ENCODE measurements at places on chromosomes 2 and 18. TPM values are rescaled to one million over a fixed set of nuclear protein-coding genes. Genes with fewer than 3 reads are reported as not detected.

Gene MPP4
- not detected for total RNA-seq

Gene TWIST2
- not detected for total RNA-seq

Gene FEV
- total RNA-seq: not detected

Gene DYTN
- not detected for total RNA-seq

Gene FAM228B
- total RNA-seq: 6.0 TPM

Gene DTNA
- not detected for total RNA-seq

Gene FRZB
- total RNA-seq: not detected

Gene HOXD8
- not detected for total RNA-seq

DNA sequence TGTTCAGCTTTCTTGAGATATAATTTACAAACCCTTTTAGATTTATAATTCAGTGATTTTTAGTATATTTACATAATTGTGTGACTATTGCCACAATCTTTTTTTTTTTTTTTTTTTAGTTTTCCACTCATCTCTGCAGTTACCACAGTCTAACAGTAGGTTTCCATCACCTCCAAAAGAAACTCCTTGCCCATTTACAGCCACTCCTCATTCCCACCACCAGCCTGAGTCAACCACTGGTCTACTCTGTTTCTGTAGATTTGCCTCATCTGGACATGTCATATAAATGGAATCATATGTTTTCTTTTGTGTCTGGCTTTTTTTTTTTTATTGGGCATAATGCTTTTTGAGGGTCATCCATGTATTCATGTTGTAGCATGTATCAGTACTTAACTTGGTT, 16.1 kb downstream of the MTX2 start:
- DNase-seq: no peak

DNA sequence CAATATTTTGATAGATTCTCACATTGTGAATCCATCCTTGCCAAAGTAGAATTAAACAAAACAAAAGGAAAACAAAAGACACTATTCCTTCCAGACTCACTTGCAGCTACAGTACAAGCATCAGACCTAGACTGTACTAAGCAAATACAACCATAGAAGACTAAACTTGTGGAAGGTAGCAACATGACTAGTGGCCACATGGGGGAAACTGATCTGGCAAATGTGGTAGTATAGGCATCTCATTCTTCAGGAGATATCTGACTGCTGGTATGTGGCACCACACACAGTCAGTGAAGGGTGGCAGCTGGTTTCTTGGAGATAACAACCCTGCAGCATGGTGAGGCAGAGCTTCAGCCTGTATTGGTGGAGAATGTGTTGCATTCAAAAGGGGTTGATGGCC, 81.0 kb upstream of the ACVR2A start:
- no peak for DNase-seq

DNA sequence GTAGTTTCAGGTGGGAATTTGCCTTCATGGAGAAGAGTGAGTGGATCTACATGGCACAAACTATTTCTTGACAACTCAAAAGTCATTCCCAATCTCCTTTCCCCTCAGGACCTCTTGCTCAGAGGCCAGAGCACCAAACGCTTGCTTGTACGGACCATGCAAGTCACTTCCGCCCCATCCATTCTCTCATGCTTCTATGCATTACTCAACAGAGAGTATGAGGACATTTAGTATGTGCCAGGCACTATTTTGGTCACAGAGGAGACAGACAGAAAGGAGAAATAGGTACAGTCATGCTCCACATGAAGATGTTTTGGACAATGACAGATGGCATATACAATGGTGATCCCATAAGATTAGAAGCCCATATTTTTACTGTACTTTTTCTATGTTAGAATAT, 117.5 kb downstream of the ACTR3 start:
- DNase-seq: no peak

DNA sequence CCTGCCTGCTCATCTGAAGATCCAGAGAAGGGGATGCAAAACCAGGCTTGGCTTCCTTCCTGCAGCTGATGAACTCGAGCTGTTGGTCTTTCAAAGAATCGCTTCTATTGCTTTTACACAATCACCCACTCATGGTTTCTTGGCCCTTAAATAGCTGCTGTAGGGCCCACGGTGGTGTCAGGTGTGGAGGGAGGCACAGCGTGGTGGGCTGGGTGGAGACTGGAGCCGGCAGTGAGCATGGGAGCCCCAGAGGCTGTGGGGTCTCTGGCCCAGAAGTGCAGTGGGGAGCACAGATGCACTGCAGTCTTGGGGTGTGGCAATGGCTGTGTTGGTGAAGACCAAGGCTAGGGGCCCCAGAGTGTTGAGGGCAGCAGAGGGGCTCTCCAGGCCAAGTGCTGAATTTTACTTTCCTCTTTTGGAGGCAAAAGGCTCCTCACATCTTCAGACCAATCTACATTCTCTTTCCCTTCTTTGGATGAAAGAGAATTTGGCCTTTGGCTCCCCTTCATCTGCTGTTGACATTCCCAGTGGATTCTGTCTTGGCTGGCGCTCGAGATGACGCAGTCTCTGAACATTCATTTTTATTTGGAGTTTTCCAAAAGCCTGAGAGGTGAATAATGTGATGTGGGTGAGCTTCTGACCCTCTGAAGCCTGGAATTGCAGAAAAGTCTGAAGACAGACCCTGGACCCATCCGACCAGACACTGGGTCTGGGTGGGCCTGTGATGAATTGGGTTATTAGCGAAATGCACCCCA, 70.1 kb upstream of the ASB18 start:
- DNase-seq: no peak

- DNase-seq: no peak
These were observed 31.4 kb upstream of the IGFBP2 start for GRCh38 chr2:216601632-216602409.

DNA sequence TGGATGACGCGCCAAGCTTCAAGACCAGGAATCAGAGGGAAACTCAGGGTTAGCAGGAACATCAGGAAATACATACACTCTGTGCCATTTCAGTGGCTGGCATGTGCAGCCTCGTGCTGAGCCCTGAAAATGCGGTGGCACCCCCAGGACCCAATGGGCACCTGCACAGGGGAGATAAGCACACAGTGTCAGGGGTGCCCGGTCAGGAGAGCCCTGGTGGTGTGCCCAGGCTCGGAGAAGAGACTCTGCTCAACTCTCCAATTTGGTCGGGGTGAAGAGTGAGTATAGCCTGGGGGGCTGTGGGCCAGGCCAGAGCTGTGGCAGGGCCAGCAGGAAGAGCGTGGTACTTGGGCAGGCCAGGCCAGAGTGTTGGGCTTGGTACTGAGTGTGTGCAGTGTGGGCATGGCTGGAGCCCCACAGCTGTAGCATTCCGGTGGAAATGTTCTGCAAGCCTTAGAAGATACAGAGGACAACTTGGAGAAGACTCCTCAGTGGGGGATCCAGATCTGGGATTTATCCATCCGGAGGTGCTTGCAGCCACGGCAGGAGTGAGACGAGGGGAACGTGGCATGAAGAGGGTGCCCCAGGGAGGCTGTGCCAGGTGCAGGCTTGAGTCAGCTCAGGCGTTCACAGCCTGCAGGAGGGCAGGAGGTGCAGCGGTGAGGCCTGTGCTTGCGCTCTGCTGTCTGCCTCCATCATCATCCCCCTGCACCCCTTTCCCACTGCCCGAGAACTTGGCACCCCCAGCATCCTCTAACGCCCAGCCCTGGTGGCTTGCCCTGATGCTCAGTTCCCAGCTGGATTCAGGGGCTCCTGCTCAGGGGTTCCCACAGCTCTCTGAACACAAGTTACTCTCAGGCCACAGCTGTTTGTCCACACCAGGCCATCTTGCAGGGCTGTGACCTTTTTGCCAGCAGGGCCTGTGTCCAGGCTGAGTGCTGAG, 451.7 kb upstream of the HS6ST1 start:
- DNase-seq: no peak

- no peak for DNase-seq
These were observed 224.4 kb downstream of the ZNF385B start for GRCh38 chr2:179636995-179637394.

DNA sequence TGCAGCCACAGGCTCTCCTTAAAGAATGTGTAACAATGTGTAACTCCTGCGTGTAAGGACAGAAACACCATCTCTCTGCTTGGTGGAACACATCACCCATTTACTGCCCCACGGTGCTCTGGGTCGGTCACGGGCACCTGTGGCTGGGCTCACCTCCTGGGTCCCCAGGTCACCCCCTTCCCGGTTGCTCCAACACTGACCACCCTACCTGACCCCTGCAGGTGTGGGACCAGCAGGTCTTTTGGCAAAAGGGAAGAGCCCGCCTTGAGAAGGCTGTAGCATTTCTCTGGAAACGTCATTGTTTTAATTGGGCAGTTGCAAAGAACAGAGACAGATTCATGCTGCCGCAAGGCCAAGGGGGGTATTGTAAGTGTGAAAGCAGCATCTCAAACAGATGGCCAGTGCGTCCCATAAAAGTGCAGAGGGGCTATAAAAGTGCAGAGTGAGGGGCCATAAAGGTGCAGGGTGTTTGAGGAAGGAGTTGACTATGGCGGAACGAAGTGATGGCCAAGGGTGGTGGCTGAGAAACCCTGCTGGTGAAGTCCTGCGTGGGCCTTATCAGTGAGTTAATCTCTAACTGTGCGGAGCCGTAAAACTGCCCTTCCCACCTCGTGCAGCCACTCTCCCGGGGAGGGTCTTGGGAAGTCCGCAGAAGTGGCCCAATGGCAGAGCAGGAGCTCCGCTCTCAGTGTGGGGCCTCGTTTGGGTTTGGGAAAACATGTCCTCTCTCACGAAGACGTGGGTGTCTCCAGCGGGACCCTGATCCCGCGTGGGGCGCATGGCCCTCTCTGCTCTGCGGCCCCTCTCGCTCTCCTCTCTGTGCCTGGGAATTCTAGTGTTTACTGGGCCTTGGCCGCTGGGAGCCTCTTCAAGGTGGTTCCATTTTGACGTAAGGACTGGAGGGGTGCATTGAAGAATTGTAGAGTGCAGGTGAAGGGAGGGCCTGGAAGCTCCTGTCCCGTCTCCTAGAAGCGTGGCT, 13.7 kb upstream of the NEU4 start:
- no peak for DNase-seq

- DNase-seq: no peak
These were observed 165.1 kb upstream of the NDUFV2 start for GRCh38 chr18:8937160-8938094.

DNA sequence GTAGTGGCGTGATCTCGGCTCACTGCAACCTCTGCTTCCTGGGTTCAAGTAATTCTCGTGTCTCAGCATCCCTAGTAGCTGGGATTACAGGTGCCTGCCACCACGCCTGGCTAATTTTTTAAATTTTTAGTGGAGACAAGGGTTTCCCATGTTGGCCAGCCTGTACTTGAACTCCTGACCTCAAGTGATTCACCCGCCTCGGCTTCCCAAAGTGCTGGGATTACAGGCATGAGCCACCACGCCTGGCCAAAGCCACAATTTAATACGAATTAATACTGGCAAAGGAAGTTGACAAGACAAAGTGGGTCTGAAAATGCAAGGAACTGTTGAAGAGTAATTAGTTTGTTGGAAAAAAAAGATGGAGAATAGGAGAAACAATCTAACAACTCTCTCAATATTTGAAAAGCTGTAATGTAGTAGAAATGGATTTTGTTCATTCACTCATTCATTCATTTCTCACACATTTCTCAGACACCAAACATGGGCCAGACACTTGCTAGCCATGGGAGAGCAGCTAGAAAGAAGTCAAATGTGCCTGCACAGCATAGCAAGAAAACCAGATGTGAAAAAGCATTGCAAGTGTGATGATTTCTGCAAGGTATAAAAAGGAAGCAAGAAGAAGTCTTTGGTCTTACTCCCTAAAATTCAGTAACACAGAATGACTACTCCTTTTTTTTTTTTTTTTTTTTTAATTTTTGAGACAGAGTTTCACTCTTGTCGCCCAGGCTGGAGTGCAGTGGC, 39.4 kb upstream of the ATL2 start:
- no peak for DNase-seq

- DNase-seq: no peak
These were observed 76.4 kb upstream of the BCL11A start for GRCh38 chr2:60629801-60630385.

DNA sequence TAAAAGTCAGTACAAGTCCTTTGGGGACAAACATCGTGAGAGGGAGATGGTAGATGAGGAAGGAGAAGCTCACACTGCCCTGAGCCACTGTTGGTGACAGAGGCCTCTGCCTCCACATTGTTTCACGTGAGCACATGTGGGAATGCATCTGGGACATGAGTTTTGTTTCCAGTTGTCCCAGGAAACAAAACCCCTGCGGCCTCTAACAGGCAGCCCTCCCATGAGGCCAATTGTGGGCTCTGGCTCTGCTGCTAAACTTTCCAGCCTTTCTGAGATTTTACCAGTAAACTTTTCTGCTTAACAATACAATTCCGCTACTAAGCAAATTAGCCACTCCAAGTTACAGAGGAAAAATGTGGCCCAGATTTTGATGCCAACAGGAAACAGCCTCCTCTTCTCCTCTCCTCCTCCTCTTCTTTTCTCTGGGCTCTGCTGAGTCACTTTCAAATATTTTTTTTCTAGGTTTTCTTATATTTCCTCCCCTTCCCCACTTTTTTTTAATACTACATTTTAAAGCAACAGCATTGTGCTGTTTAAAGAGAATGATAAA, 23.4 kb upstream of the LRRC30 start:
- DNase-seq: no peak

DNA sequence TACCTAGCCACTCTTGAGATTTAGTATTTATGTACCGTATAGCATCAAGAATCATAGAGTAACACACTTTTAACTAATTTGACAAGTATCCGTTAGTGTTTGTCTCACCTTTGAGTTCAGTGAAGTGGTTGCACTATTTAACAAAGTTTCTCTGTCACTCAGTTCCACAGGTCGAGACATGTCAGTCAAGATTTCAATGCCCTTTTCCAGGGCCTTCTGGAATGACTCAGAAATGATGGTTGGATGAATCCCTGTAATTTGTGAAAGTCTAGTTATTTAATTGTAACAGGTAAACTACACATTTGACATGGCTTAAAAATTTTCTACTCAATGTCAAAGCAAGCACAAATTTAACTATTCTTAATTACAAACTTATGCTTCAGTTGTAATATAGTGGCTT, 9.7 kb downstream of the CCT4 start:
- DNase-seq: no peak

GRCh38 chr2:21228041-21228895, 104.5 kb downstream of the TDRD15 start:
- DNase-seq: no peak

DNA sequence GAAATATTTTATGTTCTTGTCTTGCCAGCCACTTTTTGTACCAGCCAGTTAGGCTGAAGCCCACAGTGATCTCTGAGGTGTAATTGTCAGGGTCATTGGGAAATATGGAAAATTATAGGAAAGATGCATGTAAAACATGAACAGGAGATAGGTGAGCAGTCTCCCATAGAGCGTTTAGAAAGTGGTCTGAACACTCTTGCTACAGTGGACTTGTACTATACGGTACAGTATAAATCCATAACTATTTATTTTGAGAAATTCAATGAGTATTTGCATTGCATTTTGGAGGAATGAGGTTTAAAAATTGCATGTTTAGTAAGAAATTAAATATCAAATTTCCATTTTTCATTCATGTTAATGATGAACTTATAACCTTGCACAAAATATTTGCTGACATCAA, 20.8 kb upstream of the MAP4K4 start:
- no peak for DNase-seq

GRCh38 chr2:28543316-28544035, 47.6 kb downstream of the PLB1 start:
- no peak for DNase-seq

DNA sequence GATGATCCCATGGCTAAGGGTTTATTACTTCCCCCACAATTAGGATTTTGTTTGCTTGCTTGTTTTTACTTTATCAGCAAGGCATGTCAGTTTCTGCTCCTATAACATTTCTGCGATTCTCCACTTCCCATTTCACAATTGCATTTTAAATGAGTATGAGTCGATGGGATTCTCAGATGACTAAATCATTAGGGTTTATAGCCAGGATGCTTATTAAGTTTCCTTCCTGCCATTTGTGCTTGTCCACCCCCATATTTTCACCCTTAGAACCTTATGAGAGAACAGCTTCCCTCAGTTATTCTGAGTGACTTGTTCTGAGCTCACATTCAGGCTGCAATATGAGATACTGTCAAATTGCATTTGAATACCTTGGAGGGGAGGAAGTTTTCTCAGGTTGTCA, 37.9 kb upstream of the C1GALT1C1L start:
- no peak for DNase-seq
